ENCODE measurements at places on chromosomes 3 and 15.

- no peak overlapping the region for H3K4me3 ChIP-seq
- H3K27ac ChIP-seq = no peak overlapping the region
- H3K4me1 ChIP-seq = peaks cover 2% of the 10 kb centered on the region
- DNase-seq = no peak
These were observed 21.9 kb upstream of the OTOL1 start for GRCh38 chr3:161474741-161475140.

- DNase-seq = peak; percentile 77
- H3K27me3 ChIP-seq = no peaks in the 10 kb centered on the region
- H3K4me3 ChIP-seq = peak overlapping the region; percentile 19
- H3K36me3 ChIP-seq = no peaks in the 10 kb centered on the region
- peak overlapping the region; percentile 49 for H3K27ac ChIP-seq
- peaks cover 39% of the 10 kb centered on the region for H3K4me1 ChIP-seq
These were observed 29.5 kb downstream of the WNT7A start for GRCh38 chr3:13850161-13850945.

- DNase-seq = no peak
- H3K4me1 ChIP-seq = no peaks in the 10 kb centered on the region
- H3K27ac ChIP-seq = no peak overlapping the region
- no peak overlapping the region for H3K4me3 ChIP-seq
- H3K36me3 ChIP-seq = no peaks in the 10 kb centered on the region
- no peaks in the 10 kb centered on the region for H3K27me3 ChIP-seq
These were observed 76.9 kb downstream of the PIK3R4 start for GRCh38 chr3:130669740-130670139.

DNA sequence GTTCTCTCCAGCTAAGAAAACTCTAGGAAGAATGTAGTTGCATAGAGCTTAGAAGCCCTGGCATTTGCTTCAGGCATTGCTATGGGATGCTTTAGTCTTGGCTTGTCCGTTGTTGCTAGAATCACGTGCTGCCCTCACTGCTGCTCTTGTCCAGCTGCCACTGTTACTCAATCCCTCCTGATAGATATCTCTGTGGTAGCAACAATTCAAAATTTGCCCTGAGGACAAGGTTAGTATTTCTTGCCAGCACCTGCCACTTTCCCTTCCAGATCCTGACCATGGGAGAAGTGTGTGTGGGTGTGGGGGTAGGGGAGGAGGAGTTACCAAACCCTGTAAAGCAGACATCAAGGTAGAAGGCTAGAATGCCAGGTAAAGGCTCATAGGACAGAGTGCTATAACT lies 113.8 kb downstream of the PPM1L start:
- no peak overlapping the region for H3K27ac ChIP-seq
- no peak for DNase-seq
- no peaks in the 10 kb centered on the region for H3K36me3 ChIP-seq
- H3K4me3 ChIP-seq = no peak overlapping the region

GRCh38 chr15:65460741-65461347 lies 38.1 kb upstream of the IGDCC4 start:
- H3K36me3 ChIP-seq = peaks cover 17% of the 10 kb centered on the region
- H3K27me3 ChIP-seq = no peaks in the 10 kb centered on the region
- H3K4me3 ChIP-seq = no peak overlapping the region
- no peak overlapping the region for H3K27ac ChIP-seq

DNA sequence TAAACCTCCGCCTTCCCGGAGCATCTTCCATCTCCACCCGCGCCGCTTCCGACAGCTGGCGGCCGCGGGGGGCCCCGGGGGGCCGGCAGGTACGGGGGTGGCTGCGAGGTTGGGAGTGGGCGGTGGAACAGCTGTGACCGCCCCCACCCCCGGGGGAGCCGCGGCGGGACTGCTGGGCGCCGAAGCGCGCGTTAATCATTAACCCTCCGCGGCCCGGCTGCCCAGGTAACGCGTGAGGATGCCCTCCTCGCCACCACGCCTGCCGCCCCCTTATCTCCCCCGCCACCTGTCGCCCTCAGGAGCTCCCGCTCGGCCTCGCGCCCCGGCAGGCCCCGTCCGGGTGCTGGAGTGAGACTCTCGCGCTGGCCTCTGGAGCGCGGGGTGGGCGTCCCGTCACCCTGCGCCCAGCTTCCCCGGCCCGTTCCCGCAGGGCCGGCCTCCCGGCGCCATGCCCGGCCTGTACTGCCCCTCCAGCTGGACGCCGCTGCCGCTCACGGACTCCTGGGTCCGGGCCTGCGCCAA lies 757 bp downstream of the VWA5B2 start:
- peaks cover 34% of the 10 kb centered on the region for H3K4me1 ChIP-seq
- peak overlapping the region; percentile 12 for H3K27ac ChIP-seq
- DNase-seq = no peak
- no peaks in the 10 kb centered on the region for H3K27me3 ChIP-seq
- H3K36me3 ChIP-seq = no peaks in the 10 kb centered on the region

- no peaks in the 10 kb centered on the region for H3K36me3 ChIP-seq
- H3K4me3 ChIP-seq = peak overlapping the region; percentile 1
- no peak for DNase-seq
- peaks cover 42% of the 10 kb centered on the region for H3K4me1 ChIP-seq
These were observed 2.0 kb downstream of the MGLL start for GRCh38 chr3:127820221-127820825.

GRCh38 chr3:152328841-152329240 lies 60.1 kb downstream of the MBNL1 start:
- no peaks in the 10 kb centered on the region for H3K27me3 ChIP-seq
- H3K36me3 ChIP-seq = no peaks in the 10 kb centered on the region
- peaks cover 56% of the 10 kb centered on the region for H3K4me1 ChIP-seq
- peak; percentile 70 for DNase-seq
- no peak overlapping the region for H3K4me3 ChIP-seq

GRCh38 chr3:129442947-129443346 lies 2.9 kb downstream of the IFT122 start:
- H3K4me3 ChIP-seq = no peak overlapping the region
- peaks cover 18% of the 10 kb centered on the region for H3K4me1 ChIP-seq
- no peak for DNase-seq
- H3K27ac ChIP-seq = no peak overlapping the region
- no peaks in the 10 kb centered on the region for H3K27me3 ChIP-seq
- H3K36me3 ChIP-seq = no peaks in the 10 kb centered on the region

- no peak overlapping the region for H3K4me3 ChIP-seq
- H3K4me1 ChIP-seq = no peaks in the 10 kb centered on the region
- H3K27me3 ChIP-seq = no peaks in the 10 kb centered on the region
- no peak overlapping the region for H3K27ac ChIP-seq
- H3K36me3 ChIP-seq = peaks cover 5% of the 10 kb centered on the region
These were observed 2.4 kb downstream of the GCSAM start for GRCh38 chr3:112130638-112130993.

GRCh38 chr15:51878446-51879386 lies 49.3 kb downstream of the TMOD3 start:
- no peaks in the 10 kb centered on the region for H3K27me3 ChIP-seq
- no peaks in the 10 kb centered on the region for H3K36me3 ChIP-seq
- peaks cover 67% of the 10 kb centered on the region for H3K4me1 ChIP-seq
- DNase-seq = no peak
- H3K27ac ChIP-seq = peak overlapping the region; percentile 23
- no peak overlapping the region for H3K4me3 ChIP-seq

GRCh38 chr15:61736790-61737189 lies 323.5 kb downstream of the VPS13C start:
- peaks cover under 1% of the 10 kb centered on the region for H3K27me3 ChIP-seq
- H3K36me3 ChIP-seq = no peaks in the 10 kb centered on the region
- DNase-seq = no peak
- no peaks in the 10 kb centered on the region for H3K4me1 ChIP-seq

- no peak overlapping the region for H3K4me3 ChIP-seq
- DNase-seq = no peak
- no peak overlapping the region for H3K27ac ChIP-seq
These were observed 238.7 kb downstream of the ISL2 start for GRCh38 chr15:76575274-76575673.
